Nucleus accumbens (tissue), 56 donors: ENCODE measurements at places on chromosomes 2 and 18.

- no peak for DNase-seq
These were observed 56.0 kb downstream of the LIPG start for GRCh38 chr18:49617865-49618264.

DNA sequence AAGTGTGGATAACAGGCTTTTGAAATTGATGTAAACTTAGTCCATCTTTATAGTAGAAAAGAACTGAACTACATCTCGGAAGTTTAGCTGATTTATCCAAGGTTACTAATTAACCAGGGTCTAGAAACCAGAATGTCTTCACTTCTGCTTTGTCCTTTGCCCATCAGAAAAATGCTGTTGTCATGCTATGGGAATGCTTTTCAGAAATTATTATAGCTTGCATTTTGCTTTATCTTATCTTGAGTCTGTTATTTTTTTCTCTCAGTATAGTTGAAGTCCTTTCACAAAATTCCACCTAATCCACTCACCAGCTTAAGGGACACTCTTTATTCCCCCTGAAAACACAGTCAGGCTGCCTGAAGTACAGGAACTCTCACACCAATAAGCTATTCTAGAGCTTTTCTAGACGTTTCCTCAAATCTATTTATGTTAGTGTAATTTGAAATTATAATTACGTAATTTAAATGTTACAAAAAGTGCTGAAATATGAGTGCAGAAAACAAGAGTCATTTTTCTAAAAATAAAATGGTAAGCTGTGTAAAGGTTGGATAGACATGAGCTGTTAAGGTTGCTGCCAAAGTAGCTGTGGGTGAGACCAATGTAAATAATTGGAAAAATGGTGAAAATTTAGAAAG is 456.3 kb downstream of the TGIF1 start:
- no peak for DNase-seq

DNA sequence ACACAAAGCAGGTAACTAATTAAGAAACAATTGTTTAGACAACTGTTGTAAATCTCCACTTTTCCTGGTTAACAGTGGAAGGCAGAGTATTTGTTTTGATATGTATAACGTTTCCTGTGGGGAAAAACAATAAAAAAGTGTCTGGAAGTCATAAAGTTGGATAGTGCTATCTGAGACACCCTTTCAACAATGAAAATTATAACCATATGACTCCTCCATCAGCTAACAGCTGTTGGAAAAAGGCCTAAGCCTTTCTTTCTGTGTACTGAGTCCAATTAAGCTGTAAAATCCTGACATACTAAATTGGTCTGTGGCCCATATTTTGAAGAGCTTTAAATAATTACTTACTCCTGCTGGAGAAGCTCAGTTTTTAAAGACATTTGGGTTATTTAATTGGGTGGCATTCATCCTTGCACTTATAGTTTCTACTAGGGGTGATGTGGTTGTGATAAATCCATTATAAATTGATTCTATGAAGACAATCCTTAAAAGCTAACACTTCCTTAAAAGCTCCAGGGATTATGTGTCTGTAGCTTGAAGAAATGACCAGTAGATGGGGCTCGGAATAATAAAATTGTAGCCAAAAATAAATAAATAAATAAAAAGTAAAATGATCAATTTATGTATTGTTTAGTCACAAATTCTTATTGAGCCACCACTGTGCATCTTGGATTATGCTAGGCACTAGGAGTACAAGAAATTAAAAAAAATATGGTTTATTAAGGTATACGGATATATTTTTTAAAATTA is 698.1 kb upstream of the NXPH2 start:
- DNase-seq = no peak

DNA sequence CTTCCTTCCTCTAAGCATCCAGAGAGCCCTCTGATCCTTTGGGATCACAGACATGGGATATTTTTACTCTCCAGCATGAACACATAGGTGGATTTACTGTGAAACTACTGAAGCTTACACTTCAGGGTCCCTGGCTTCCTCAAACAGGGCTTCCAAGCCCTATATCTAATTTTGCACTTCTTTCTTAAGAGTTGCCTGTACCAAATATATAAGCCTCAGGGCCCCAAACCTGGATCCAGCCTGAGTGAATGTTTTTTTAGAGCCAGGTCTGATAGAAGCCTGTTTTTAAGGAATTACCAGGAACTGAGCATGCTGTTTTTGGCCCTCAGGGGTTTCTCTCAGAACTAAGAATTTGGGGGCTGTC is 13.2 kb upstream of the KCMF1 start:
- DNase-seq = no peak

- DNase-seq = no peak
These were observed 267.6 kb downstream of the GBX2 start for GRCh38 chr2:235900631-235901030.

- no peak for DNase-seq
These were observed 54.7 kb upstream of the MBOAT2 start for GRCh38 chr2:9057939-9058761.

DNA sequence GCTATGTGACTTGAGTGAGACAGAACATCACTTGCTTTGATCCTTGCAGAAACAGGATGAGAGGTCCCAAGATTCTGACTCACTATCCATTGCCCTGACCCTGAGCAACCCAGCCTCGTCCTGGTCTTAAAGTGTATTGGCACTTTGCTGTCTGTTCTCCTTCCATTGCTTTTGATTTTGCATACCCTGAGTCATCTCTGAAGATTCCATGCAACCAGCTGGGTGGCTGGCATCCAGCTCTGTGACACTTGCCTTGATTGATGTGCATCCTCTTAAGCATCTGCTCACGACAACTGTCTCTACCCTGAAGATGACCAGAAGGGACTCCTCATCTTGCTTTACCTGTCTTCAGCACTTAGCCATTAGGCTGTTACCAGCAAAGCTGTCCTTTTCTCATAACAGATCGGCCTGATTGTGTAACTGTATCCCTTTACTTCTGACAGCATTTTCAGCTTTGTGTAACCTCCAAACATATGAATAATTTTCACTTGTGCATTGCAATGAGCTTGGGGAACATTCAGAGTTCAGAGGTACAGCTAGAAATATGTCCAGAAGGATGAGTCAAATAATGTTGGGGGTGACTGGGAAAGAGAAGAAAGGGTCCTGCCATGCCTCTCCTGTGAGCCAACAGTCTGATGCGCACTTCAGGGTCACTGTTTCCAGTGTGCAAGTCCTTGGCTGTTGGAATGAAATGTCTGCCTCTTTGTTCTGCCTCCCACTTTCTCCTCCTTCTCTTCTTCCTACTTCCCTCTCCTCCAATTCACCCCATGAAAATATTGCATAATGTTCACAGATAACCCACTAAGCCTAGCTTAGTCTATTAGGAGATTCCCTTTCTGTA is 249.7 kb upstream of the OSR1 start:
- DNase-seq = no peak

GRCh38 chr18:41917181-41917580 is 37.9 kb upstream of the PIK3C3 start:
- no peak for DNase-seq

DNA sequence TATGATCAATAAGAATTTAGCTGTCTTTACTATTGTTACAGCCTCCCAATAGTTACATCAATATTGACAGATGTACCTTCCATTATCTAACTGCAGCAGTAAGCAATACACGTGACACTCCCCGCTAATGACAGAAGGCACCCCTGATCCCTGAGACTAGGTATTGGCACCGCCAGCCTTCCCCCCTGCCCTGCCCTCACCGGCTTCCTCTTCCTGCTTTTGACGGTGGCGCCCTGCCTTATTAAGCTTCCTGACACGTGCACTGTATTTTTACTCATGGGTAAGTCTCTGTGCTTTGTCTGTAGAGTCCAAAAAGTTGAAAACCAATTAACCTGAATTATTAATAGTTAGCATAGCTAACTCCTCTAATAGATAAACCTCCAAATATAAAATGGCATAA is 223.5 kb downstream of the EIPR1 start:
- DNase-seq = no peak

- no peak for DNase-seq
These were observed at the start of gene PHLPP1 for GRCh38 chr18:62715436-62715758. Gene PHLPP1, plus strand, starts transcription at chr18:62715541. Its CDS starts 143 bp downstream, at chr18:62715684.

DNA sequence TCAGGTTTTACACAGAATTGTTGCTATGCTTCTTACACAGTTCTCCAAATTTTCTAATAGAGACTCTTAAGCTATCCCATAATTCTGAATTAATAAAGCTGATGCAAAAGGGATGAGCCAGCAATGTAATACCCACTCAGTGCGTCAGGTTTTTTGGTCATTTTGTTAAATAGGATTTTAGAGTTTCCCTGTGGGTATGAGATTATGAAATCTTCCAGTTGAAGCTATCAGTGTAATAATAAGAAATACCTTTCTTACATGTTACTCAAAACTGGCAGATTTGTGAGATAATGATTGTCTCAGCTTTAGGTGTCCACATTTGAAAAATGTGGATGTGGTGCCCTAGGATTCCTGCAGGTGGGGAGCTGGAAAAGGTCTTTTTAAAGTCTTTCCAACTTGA is 44.5 kb downstream of the SOCS6 start:
- no peak for DNase-seq

DNA sequence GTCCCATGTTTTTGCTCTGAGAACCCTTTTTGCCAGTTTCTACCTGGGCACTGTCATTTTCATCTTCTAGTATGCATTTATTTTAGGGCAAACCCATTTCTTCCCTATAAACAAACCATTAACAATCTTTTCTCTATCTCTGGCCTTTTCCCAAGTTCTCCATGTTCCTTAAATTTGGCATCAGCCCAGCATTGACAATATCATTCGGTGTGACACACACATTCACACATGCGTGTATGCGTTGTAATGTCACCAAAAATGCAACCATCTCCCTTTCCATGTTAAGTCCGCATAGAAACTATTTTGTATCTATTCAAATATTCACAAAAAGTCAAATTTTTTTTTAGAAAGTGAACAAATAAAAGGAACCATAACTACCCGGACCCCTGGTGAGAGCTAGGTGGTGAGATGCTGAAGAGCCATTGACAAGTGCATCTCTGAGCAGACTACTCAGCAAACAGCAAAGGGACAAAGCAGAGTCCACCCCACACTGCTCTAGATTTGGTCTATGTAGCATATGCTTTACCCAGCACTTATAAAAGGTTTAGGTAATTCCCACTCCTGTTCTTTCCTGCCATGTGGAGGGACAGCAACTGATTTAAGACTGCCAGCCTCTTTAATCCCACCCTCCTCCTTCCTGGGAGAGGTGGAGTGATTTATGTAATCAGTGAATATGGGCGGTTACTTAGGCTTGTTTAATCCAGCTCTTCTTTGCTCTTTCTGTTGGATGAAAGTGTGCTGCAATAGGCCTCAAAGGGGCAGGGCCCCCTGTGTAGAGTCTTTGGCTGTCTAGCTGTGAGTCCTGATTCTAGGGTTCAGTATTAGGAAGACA is 124.1 kb downstream of the METTL8 start:
- DNase-seq = no peak
